Thoracic aorta (tissue), 2 donors: ENCODE measurements at places on chromosomes 3 and 15. TPM values are rescaled to one million over a fixed set of nuclear protein-coding genes. Genes with fewer than 3 reads are reported as not detected.

TRIM42 gene
- not detected for total RNA-seq

KNL1 gene
- total RNA-seq, result 0.27 TPM

DNA sequence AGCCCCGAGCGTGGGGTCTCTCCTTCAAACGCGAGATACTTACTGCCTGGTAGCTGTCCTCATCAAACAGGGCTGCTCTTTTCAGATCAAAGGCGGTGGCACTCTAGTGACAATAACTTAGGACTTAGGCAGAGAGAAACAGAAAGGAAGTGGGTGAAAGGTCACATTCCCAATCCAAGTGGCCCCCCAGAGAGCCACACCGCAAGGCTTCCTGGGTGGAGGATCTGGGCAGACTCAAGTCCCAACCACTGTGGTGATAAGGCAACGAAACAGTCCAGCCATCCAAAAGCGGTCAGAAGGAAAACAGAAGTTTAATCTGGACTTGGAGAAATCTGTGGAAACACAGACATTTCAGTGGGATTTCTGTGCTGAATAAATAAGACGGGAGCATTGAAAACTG, 227.2 kb downstream of the ADAMTS17 start:
- no peak for DNase-seq

DNA sequence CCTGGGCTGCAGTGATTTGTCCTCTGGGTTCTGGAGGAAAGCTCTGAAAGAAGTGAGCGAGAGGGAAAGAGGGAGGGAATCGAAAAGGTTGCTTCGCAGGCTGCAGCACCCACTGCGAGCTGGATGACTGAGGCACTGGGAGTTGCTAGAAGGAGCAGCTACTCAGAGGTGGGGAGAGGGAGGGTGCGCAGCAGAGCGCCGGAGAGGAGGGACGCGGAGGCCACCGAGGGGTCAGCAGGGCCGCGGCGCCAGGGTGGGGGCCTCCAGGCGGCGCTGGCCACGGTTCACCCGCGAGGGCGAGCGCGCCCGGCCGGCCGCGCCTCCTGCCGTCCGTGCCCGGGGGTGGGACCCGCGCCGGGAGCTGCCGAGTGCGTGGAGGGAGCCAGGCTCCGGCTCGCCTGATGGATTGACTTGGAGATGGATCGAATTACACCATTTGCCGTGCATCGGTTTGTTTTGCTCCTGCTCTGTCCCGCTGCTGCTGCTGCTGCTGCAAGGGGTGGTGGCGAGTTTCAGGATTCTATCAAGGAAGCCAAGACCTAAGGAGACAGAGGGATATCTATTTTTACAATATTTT, at the start of gene SEMA6D:
Gene SEMA6D, plus strand, starts transcription at position 470 of the 577 bp plus-strand sequence. CDS start 42,294 bp downstream, outside the sequence.
- DNase-seq, result no peak

DNA sequence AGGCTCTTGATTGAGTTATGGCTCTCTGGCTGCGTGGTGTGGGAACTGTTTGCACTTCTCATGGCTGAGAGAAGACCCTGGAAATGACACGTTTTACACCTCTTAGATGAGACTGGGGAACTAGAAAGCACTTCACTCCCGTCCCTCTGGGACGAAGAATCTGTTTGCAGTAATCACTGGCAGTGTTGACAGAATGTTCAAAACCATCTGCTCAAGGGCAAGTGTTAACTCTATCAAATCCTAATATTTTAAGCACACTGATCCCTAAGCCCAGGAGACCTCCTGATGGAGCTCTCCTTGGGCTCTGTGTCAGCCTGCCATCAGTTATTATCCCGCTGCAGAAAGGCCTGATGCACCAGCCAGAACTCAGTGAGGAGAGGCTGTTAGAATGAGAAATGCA, 323.8 kb upstream of the DNAJC19 start:
- DNase-seq, result no peak

DNA sequence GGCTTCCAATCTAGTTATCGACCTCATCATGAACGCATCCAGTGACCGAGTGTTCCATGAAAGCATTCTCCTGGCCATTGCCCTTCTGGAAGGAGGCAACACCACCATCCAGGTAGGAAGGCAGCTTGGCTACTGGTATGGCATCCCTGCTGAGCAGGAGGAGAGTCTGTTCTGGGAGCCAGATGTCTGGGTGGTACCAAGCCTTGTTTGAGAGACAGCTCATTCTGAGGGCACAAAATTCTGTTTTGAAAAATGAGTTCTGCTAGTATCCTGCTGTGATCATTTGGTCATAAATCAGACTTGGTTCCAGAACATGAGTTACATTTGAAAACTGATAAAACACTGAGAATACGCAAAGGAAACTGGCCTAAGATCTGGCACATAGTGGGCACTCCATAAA, 242.1 kb downstream of the ITPR1 start:
- DNase-seq, result no peak

DNA sequence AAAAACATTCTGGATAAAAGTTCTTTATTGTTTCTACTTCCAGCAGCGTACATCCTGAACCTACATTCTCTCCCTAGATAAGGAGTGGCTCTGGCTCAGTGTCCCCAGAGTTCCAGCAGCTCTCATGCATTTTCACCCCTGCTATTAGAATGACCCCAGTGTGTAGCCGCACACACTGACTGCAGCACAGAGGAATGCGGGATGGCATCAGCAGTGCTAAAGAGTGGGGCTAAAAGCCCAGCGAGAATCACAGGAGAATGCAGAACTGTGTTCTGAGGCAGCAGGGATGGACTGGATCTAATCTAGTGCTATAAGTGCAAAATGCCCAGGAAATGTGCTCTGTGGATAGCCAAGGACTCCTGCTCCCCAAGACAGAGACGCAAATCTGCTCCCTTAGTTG, 66.4 kb upstream of the TJP1 start:
- no peak for DNase-seq

- no peak for DNase-seq
These were observed 212.7 kb upstream of the NR2E3 start for GRCh38 chr15:71597637-71598036.
